ENCODE measurements at places on chromosomes 13 and 19.
A peak's percentile ranks its signal among the peaks of the same experiment; 100 is the strongest.

DNA sequence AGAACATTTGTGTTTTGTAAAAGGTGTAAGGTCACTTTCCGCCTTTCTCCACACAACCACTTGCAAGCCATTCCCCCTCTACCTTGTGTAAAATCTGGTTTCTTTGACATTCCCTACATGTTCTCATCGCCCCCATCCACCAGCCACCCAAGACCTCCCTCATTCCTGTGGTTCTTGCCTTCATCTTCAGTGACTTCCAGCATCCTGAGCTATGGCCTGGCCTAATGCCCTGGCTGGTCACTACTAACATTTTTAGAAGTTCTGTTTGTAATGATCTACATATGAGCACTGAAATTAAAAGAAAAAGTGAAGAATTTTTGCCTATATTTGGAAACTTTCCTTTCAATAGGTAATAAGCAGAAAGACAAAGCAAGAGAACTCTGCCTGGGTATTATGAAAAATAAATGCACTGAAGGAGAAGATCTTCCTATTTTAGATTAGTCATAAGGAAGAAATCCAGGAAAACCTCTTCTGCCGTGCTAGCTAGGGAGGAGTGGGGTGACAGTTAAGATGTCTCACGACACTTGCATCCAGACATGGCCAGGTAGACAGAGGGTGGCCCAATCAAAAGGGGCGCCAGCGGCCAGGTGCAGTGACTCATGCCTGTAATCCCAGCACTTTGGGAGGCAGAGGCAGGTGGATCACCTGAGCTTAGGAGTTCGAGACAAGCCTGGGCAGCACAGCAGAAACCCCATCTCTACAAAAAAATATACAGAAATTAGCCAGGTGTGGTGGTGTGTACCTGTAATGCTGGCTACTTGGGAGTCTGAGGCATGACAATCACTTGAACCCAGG is 28.1 kb upstream of the MPHOSPH8 start:
- no peak for DNase-seq

- DNase-seq: no peak
Observed at GRCh38 chr13:94993616-94994015, 281.3 kb upstream of the SOX21 start.

DNA sequence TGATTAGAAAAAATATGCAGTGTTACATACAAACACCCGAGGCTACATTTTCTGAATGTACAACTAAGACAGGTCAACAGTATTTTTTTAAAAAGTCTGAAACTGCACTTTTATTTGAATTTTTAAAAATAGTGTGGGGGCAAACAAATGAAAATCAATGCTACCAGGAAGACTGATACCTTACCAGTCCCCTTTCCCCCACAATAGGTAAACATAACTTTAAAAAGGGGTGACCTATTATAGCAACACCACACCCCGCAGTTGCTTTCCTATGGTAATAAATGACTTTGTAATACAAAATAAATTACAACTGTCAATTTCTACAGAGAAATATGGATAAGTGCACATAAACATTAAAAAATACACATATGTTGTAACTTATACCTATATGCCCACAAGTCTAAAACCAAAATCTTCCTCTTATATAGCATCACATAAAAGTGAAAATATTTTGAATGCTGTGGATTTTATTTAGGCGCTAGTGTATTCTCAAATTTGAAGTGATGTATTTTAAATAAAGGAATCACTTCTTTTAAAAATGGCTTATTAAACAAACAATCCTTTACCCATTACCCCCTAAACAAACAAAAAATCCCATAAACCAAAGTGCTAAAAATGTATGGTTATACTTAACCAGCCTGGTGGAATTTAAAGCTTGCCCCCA is 63.1 kb downstream of the KCNRG start:
- DNase-seq: no peak

DNA sequence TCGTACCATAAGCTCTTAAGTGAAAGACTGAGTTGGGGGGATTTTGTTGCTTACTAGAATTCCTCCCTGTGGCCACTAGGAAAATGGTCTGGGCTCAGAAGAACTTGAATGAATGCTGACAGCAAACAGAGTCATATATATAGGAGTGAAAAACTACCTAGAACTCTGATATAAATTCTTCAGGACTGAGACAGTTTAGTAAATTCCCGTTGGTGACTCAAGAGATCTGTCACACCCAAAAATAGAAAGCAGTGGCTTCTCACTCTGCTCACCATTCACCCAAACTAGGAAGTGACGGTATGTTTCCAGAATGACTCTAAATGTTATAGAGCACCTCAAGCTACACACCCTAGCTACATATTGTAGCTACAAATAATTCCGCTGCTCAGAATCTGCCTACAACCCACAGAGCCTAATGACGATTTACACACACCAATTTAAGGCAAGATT is 116.2 kb downstream of the TBC1D4 start:
- no peak for DNase-seq

GRCh38 chr13:36297366-36298338 is at the start of gene CCDC169:
Gene CCDC169, minus strand, starts transcription at chr13:36297814. Its CDS starts 95 bp downstream, at chr13:36297719.
- peak; percentile 5 for DNase-seq

DNA sequence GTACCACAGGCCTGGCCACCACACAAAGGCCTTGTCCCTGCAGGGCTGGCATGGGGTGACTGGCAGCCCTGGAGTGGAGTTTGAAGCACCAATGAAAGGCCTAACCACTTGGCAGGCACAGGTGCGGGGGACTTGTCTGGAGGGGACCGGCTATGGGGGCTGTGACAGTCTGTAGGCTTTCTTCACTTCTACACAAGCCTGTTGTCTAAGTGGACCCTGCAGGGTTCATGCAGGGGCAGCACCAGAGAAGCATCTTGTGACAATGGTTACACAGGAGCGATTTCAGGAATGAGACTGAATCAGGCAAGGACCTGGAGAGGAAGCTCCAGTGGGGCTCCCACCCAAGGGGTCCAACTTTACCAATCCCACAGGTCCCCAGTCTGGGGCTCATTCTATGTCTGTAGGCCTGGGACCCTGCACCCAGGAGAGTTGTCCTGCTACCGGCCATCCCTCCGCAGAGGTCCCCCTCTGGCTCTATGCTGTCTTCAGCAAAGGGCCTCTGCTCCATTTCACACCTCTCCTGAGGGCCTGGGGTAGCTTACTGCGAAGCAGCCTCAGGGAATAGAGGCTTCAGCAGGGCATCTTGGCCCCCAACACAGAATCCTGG is 2.3 kb upstream of the ZNF837 start:
- no peak for DNase-seq

DNA sequence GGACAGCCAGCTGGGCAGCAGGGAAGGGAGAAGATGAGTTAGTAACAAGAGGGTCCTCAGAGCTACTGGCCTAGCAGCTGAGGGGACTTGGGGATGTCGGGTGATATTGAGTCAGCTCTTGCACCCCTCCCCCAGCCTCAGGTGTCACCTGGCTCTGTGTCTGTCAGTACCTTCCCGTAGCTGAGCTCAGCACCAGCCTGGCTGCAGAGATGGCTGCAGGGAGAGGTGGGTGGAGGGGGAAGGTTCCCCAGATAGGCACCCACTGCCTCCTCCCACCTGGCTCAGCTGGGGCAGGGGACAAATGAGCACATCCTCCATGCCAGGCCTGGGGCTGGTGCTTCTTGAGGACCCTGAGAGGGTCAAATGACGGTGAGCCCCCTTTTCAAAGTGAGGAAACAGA is 6.8 kb upstream of the KPTN start:
- no peak for DNase-seq

GRCh38 chr13:110185696-110186095 is 121.3 kb downstream of the COL4A1 start:
- DNase-seq: no peak

DNA sequence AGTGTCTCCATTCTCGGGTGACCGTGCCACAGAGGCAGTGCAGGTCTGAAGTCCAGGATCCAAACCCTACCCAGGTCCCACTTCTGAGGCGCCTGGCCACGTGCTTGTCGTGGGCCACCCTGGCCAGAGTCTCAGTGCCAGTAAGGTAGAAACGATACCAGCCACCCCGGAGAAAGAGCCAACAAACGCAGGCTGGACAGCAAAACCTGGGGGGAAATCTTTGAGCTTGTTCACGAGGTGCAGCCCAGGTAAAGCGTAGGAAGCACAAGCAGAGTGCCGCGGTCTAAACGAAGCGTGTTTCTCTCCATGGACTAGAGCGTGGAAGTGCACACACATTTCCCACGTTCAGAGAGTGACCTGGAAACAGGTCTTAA is 95.6 kb downstream of the ATP11A start:
- no peak for DNase-seq

GRCh38 chr13:89454681-89455080 is 1783.5 kb downstream of the SLITRK5 start:
- DNase-seq: no peak

- no peak for DNase-seq
Observed at GRCh38 chr19:4186087-4186993, 3.9 kb downstream of the ANKRD24 start.

Measured in esophagus squamous epithelium (tissue), 5 donors.